ENCODE measurements at places on chromosomes 3 and 15.

GRCh38 chr3:31029706-31030105 is 135.2 kb upstream of the GADL1 start:
- no peak for DNase-seq

GRCh38 chr3:40803311-40803710 is 278.6 kb downstream of the ZNF621 start:
- DNase-seq, result no peak

DNA sequence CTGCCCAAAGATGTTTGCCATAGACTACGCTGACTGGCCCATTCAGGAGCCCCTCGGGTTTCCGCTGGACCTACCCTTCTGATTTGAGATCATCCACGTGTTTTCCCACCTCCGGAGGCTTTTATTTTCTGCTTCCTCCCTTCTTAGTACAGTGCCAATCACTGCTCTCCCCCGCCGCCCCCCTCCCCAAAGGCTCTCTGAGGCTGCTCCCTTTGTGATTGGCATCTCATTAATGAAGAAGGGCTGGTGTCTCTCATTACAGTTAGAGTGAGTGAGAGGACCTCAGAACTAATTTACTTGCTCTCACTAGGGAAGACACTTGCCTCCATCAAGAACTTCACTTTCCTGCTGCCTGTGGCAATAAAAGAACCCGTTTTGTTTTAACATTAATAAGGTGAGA is 284.7 kb upstream of the ICE2 start:
- DNase-seq, result no peak

- DNase-seq, result no peak
These were observed 102.2 kb downstream of the PTPRG start for GRCh38 chr3:61663356-61664104.

DNA sequence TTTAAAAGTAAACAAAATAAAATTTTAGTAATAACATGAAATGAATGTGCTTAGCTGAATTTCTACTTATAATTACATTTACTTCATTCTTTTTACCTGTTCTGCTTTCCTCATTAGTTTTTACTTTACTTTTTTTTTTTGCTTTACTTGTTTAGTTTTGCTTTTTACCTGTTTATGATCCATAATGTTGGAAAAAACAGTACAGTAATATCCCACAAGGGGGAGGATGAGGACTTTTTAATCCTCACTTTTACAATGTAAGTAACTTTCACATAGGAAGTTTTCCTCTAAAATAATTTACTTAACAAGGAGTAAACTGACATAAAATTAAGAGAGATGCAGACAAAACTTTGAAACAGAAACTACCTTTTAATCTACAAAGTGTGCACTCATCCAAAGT is 268.7 kb downstream of the TBC1D5 start:
- DNase-seq, result no peak

DNA sequence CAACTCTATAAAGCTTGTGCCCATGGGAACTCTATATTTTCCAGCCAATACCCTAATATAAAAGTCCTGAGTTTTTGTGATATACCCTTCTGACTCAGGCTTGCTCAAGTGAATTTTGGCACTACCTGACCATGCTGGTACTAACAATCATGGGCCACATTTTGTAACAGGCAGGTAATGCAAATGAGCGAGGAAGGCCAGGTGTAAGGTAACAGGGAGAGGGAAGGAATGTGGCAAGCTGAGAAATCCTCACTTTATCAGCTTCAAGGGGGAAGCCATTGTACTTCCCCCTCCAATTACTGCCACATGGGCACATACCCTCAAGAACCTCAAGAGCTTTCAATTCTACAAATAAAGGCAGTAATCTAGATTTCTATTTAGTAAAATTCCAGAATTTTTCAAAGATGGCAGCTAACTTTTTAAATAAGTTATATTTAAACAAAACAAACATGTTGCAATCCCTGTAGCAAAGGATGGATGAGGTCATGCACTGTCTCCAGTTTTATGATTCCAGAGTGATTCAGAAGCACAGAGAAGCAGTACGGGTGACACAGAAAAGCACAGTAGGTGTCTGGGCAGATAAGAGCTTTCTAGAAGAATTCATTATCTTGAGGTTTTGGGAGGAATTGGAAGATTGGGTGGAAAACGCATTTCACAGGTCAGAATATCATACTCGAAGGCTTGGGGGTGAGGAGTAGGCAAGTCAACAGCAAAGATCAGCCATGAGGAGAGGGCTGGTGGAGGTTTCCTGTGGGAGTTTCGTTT is 87.6 kb downstream of the FOXP1 start:
- DNase-seq, result no peak

- DNase-seq, result no peak
These were observed 411.2 kb downstream of the NAALADL2 start for GRCh38 chr3:175270198-175270837.

GRCh38 chr3:134333522-134334181 is 40.6 kb downstream of the AMOTL2 start:
- DNase-seq, result no peak

- no peak for DNase-seq
These were observed 27.2 kb upstream of the STT3B start for GRCh38 chr3:31505371-31506048.

GRCh38 chr3:195020921-195021320 is 250.0 kb downstream of the XXYLT1 start:
- no peak for DNase-seq

DNA sequence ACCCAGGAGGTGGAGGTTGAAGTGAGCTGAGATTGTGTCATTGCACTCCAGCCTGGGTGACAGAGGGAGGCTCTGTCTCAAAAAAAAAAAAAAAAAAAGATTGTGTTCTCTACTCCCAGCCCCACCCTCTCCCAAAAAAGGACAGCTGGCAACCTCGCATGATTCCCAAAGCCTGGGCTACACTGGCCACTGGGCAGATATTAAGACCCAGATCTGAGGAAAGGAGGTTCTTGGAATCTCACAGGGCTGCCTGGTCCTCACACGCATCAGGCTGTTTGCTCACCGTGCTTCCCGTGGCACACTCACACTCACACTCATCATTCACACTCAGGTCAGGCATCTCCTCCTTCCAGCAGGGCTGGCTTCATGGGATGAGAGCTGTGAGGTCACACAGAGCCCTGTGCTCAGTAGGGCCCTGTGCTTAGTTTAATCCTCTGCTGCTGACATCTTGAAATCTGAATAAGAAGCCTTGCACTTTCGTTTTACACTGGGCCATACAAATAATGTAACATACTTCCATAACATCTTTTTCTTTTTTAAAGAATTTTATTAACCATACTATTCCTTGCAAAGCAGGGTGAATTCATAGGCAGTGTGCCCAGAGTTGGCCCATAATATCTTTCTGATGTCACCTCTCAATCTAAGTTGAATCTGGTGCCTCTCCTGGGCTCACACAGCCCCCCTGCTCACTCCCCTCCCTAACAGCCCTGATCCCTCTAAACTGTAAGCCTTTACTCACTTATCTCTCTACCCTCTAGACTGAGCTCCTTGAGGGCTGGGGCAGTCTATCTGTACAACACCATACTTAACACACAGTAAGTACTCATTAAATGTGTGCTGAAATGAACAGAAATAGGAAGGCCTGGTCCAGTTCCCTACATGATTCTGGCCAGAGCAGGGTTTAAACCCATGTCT is 50.2 kb upstream of the C15orf39 start:
- no peak for DNase-seq

GRCh38 chr3:37885814-37886213 is 24.1 kb downstream of the CTDSPL start:
- no peak for DNase-seq

GRCh38 chr3:38126121-38126892 is 10.6 kb downstream of the ACAA1 start:
- DNase-seq, result no peak

DNA sequence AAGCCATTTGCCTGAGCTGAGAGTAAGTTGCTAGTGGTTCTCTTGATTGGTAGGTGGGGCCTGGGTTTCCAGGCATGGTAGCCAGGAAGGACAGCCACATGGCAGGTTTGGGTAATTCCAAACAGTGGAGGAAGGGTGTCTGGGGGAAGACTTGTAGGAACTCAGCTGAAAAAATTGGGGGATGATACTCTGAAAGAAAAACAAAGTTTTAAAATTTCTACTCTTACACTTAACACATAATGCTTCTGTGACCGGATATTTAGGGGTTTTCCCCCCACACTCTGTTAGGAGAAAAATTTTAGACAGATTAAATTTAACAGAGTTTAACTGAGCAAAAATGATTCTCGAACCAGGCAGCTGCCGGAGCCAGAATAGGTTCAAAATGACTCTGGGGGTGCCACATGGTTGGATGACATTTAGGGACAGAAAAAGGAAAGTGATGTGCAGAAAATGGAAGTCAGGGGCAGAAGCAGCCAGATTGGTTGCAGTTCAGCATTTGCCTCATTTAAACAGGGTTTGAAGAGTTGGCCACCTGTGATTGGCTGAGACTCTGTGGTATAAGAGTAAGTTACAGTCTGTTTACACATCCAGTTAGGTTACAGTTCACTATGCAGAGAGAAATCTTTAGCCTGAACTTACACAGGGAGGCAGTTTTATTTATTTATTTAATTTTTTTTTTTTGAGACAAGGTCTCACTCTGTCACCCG is 8.1 kb downstream of the B2M start:
- no peak for DNase-seq

- no peak for DNase-seq
These were observed 152.7 kb downstream of the CD47 start for GRCh38 chr3:107938143-107938542.

All from stimulated activated CD8-positive, alpha-beta memory T cell treated with anti-CD3 and anti-CD28 coated beads, Interleukin-4, amount 100 ng/mL, for 1 hour (primary cell).